ENCODE measurements at places on chromosomes 3 and 15. TPM values are rescaled to one million over a fixed set of nuclear protein-coding genes. Genes with fewer than 3 reads are reported as not detected.

ZNF502 gene
- total RNA-seq, result 5.4 TPM

CTXN2 gene
- total RNA-seq, result not detected

AHSG gene
- total RNA-seq, result not detected

CCK gene
- 1.0 TPM for total RNA-seq

EFCC1 gene
- total RNA-seq, result not detected

SORD gene
- total RNA-seq, result 8.9 TPM

ACY1 gene
- 36.0 TPM for total RNA-seq

SLC22A14 gene
- total RNA-seq, result 0.17 TPM

GASK1A gene
- total RNA-seq, result 1.8 TPM

ANKUB1 gene
- total RNA-seq, result not detected

DNA sequence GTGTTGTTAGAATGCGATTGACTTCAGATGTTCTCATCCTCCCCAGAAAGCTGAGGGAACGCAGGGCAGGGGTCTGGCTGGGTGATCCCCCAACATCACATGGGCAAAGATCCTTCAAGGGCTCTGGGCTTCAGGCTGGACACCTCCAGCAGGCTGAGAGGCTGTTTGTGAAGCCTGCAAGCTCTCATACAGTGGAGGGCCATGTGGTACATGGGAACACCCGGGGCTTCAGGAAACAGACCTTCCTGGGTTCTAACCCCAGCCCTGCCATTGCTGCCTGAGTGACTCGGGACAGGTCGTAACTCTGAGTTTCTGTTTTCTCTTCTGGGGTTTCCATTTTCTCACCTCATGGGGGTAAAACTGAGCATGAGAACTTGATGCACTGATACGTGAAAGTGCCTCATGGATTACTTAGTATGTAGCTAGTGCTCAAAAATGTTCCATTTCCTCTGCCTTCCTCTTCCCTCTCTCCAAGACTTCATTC is 81.2 kb downstream of the TLE3 start:
- DNase-seq, result no peak

DNA sequence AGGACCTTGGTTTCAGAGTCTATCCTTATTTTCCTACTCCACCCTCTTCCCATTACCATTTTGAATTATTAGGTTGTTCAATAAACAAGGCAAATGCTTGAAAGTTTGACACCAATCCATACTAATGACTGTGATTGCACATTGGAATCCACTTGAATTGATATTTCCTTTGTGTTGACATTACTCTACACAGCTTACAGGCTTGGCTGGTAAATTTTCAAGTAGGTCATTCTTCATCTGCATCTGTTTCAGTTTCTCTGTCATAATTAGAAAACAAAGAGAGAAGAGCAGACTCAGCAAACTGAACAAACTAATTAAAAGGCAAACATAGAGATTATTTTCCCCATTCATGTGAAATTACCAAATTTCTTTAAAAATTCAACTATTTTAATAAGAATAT is 732.9 kb upstream of the BCHE start:
- no peak for DNase-seq

DNA sequence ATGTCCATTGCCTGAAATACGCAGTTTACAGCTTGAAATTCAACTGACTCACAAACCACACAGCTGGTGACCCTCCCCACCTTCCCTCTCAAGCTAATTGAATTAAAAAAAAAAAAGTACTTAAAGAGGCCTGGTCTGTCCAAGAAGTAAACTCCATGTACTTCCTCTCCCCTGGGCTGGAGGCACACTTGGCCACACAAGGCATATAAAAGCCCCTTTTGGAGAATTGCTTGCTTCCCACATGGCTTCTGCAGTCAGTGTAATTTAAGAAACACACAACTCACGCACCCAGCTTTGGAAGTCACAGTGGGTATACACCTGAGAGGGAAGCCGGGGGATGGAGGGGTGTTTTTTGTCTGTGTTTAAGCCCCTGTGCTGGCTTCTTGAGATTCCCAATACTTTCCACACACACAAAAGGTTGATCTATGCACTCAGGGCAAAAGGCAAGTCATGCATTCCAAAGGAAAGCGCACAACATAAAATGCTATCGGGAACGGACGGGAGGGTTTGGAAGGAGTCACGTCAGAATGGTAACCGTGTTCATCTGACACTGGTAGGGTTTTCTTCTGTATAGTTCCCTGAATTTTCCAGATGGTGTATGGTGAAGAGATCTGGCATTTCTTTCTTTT is 106.6 kb upstream of the ALDH1A3 start:
- DNase-seq, result peak; percentile 12

DNA sequence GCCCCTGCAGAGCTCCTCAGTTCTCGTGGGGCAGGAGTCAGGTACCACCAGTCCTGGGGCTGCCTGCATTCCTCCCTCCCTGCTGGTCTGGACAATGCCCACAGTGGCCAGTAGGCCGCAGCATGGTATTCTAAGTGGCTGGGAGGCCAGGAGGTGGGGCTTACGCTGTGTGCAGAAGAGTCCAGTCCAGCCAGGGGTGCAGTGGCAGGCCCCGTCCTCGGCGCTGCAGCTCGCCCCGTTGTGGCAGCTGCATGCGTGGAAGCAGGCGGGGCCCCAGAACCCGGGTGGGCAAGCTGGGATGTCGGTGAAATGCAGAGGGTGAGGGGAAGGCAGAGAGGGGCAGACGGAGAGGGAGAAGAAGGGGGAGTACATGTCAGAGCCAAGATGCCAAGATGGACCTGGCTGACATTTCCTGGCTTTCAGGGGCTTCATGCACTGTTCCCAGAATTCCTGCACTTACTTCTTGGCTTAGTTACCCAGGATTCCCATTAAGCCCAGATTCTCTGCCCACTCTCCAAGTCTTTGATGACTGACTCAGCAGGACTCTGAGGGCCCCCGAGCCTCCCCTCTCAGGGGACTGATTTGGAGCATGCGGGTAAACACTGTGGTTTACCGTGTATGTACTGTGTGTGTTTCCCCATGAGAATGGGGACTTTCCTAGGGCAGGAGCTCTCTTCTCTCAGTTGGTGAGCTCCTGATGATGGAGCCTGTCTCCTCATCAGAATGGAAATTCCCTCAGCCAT is 47.5 kb downstream of the RAB11A start:
- DNase-seq, result peak; percentile 65

- no peak for DNase-seq
These were observed 8.2 kb downstream of the PRKCD start for GRCh38 chr3:53169045-53169831.

- DNase-seq, result no peak
These were observed 238.8 kb downstream of the RPLP1 start for GRCh38 chr15:69691307-69692015.

DNA sequence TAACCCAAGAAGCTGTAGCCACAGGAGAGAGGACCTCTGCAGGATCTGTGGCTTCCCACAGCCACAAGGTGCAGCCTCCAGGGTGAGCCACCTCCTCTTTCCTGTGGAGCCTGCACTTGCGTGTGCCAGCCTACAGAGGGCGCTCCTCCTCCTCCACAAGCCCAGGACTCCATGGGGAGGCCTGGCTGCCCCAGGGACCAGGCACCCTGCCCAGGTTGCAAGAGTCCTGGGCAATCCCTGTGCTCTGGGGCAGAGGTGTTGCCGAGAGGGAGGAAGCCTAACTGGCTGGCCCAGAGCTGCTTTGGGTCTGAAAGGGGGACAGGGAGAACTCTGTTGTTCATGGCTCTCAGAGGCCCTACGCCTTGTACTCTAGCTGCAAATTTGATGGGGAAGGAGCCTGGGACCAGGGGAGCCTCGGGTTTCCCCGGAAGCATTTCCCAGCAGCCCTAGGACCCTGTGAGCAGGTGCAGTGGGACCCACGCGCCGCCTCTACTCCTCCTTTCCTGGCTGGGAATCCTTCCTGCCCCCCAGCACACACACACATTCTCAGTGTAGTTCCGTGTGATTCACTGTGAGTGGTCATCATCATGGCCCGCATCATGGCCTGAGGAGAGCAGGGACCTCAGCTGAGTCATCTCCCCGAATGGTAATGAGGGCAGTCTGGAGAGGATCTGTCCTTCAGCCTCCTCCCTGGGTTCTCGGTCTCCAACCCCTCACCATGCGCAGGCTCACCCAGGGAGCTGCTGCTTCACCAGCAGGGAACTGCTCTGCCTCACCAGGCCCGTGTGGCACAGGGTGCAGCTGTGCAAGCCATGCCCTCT is 24.3 kb downstream of the TBC1D21 start:
- DNase-seq, result peak; percentile 75

GRCh38 chr15:93917181-93917580 is 314.2 kb upstream of the MCTP2 start:
- no peak for DNase-seq

DNA sequence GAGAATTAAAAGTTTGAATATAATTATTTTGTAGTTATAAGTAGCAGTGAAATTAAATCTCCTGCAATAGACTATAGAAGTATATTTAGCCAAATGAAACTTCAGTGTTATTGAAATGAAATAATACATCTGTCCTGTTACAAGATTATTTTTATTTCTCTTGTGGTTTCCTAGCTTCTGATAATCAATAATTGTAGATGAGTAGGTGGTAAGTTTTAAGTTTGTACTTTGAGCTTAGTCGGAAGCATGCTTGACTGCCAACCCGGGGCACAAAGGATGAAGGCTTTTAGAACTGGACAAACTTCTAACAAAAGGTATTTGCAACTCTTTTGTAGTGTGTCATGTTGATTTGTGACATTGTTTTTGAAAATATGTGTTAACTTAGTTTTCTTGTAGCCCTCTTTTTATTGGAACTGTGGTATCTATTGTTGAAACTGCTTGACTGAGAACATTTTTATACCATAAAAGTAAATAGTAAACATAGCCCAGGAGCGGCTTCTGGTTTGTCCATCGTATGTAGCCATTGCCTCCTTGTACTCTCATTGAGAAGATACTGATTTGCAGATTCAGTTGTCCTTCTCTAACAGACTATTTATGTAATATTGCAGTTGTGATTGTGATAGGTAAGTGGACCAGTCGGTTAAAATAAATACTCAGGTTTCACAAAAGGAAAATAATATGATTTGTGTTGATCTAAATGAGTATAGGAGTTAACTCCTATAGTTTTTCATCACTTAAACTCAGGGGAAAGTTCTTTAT is 2.9 kb downstream of the CTNNB1 start:
- DNase-seq, result no peak

DNA sequence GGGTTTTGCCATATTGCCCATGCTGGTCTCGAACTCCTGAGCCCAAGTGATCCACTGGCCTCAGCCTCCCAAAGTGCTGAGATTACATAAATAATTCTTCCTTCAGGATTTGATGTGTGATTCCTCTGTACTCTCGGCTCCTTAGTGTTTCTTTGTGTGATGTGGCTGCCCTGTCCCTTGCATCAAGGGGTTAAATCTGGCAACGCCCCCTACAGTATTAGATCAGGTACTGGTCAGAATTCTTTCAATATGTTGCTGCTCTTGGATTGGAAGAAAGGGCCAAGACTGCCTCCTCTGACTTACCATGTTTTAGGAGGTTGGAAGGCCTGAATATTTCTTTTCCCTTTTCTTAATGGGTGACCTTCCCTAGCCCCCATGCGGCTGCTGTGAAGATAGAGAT is 390.6 kb upstream of the WNT5A start:
- no peak for DNase-seq

- no peak for DNase-seq
These were observed 64.4 kb upstream of the TPM1 start for GRCh38 chr15:62977952-62978811.

- DNase-seq, result no peak
These were observed 57.7 kb downstream of the IQSEC1 start for GRCh38 chr3:13015286-13016082.

- DNase-seq, result no peak
These were observed 129.7 kb upstream of the TPM1 start for GRCh38 chr15:62912808-62913207.

DNA sequence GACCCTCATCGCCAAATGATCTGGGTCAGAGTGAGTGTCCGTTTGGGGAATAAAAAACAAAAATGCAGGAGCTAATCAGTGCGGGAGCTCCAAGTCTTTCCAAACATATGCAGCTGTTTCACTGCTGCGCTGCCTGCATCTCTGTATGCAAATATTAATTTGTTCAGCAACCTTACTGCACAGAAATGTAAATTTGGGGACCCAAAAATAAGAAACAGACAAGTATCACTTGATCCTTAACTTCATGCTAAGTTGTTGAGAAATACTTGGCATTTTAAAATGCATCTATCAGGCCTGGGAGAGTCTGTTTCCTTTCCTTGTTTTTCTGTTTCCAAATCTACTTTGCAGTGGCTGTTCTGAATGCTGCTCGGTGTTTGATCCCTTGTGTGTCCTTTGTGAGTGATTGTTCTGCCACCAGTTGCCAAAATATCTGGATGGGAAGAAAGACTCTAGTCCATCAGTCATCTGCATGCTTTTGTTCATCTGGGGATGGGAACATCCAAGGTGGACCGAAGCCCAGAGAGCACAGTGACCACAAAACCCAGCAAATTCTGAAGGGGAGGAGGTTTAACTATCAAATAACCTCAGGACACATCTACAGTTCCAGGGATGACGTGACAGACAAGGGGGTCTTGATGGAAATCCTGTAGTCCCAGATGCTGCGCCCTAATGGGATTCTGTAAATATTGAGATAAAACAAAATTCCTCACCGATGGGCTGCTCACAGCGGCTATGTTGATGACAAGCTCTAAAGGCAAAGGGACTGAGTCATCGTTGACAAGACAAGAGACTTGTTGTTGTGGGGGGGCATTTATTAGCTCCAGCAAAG is 199.5 kb upstream of the WNT5A start:
- DNase-seq, result peak; percentile 80

- no peak for DNase-seq
These were observed 484.3 kb upstream of the ROBO1 start for GRCh38 chr3:80252113-80252512.

DNA sequence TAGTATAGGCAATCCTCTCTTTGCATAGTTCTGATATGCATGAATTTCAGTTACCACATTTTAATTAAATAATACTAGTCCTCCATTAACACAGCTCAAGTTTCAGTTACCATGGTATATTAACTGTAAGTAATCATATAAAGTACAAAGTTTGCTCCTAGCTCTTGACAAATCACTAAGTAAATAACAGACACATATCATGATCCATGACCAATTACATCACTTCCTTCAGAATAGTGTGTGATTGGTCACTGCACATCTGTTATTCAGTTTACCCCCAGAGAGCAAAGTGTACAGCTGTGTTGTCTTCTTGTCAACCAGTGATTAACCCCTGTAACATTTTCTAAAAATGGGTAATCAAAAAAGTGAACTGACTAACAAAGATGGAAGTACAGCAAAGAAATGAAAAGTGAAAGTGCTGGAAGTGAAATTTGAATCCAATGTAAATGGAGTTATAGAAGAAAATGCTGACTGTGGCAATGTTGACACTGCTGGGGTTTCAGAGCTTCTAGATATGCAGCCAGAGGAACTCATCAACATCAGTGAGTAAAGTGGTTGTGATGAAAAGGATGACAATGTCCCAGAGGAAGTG is 30.2 kb upstream of the LEKR1 start:
- peak; percentile 72 for DNase-seq
